CD4-positive, alpha-beta T cell treated with Interleukin-1 beta for 1 hour (primary cell): ENCODE measurements at places on chromosomes 7 and 10.

- no peak for DNase-seq
Measured at GRCh38 chr10:1643161-1643907, 94.0 kb downstream of the ADARB2 start.

DNA sequence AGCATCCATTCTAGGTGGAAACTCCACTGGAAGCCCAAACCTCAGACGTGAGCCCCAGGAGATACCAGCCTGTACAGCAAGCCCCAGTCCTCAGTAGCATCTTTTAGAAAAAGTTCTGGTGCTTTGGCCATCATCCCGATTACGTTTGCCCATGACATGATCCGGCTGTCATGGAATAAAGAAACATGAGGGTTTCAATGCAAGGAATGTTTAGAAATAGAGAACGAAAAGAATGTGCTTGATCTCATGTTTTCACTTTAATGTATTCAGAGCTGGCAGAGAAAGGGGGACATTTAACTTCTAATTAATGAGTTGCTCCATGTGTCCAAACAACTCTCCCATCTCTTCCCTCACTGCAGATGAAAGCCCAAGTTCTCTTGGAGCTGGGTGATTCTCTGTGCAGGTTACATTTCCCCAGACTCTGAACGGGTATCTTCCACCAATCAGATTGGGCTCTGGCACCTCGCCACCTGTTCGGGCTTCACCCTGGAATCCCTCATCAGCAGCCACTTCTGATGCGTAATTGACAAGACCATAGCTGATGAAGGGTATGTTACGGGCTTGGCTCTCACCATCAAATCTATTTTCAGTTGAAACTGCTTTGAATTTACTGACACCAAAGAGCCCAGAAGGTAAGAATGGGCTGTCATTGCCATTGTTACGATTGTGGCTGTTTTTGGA is 165.3 kb downstream of the PLXNA4 start:
- DNase-seq: no peak

- DNase-seq: peak; percentile 76
Measured at GRCh38 chr7:100694098-100694745, at the start of gene GIGYF1. Gene GIGYF1, minus strand, starts transcription at chr7:100694250. Its CDS starts 6,012 bp downstream, at chr7:100688238.

GRCh38 chr10:1274111-1274661 is 218.0 kb downstream of the WDR37 start:
- DNase-seq: no peak

DNA sequence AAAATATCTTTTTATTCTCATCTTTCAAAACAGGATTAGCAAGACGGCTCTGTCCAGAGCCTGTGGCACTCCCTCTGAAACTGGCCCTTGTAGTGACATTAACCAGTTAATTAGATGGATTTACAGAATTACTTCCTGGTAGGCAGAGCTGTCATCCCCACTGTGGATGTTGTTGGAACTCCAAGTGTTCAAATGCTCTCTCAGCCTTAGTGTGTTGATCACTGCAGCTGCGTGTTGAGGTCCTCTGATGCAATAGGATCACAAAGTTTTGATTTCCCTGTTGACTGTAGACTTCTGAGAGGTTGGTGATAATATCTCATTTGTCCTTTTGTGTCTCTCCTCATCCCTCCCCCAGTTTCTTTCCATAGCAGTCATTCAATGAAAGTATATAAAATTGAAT is 117.3 kb upstream of the CDK6 start:
- no peak for DNase-seq

DNA sequence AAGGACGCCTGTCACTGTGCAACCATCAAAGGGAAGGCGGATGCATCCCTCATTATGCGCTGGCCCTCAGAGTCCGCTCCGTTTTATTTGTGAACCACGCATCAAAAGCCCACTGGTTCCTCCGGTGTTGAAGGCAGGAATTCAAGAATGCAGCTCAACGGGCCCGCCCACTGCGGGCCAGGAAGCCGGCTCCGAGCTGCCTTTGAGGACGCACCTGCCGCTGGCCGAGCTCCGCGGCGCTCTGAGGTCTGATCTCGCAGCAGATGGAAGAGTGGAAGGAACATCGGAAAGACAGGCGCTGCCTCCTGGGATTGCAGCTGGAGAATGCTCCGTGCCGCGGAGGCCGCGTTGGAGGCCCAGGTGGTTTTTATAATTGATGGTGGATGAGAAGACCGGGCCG is 56.9 kb upstream of the ADGRA1 start:
- DNase-seq: no peak

DNA sequence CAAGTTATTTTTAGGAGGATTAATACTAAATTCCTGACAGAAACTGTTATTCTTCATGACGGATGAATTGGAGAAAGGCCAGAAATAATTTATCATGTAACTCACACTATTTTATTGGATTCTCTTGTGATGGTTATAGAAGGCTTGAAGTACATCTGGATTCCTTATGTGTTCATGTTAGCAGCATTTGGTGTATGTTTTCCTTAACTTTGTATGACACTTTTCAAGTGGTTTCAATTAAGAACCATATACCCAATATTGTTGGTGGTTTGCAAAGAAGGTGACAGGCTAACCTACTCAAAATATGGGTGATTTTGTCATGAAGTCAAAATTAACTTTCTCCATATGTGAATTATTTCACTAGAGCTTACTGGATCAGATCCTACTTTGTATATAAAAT is 532.2 kb upstream of the CNTNAP2 start:
- no peak for DNase-seq
